Chondrocyte (in vitro differentiated cells): ENCODE measurements at places on chromosomes 7 and 10. TPM values are rescaled to one million over a fixed set of nuclear protein-coding genes. Genes with fewer than 3 reads are reported as not detected.

- no peak for DNase-seq
Measured at GRCh38 chr10:26662864-26663263, 34.6 kb upstream of the PDSS1 start.

DNA sequence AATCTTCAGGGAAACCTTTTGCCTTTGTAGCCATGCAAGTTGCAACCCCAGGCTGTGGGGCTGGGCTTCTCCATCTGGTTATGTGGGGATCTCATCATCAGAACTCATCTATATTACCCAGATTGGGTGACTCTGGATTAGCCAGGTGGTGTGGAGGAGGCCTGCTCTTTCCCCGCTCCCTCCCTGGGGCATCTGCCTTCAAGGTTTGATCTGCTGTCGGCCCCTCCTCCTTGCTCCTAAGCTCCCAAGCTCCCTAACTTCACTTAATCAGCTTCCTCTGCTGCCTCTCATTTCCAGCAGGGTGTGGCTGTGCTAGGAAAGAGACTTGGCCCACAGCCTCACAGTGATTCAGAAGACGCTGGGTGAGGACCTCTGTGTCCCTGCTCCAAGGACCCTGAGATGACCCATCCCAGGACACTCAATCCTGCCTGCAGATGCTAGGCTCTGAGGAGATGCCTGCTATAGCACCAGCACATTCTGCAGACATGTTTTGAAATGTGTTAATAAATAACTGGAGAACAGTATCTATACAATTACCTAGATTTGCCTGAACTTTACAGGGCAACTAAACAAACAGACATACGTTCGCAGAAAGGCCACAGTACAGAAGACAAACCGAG lies 392.1 kb upstream of the PODXL start:
- DNase-seq: no peak

DNA sequence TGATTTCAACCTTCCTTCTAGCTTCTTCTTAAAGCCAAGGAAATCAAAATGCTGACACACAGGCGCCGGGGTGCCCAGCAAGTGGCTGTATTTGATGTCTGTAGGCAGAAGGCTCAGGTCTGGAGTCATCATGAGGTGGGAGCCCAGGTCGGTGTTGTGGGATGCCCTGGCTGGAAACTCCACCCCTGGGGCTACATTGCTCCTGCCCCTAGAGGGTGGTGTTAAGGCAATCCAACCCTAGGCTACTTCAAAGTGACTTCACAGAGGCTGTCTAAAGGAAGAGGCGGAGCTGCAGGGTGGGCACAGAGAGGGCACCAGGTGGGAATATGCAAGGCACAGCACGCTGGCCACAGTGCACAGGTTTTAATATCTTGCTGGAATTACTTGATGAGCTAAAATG lies 200.9 kb downstream of the ADAM12 start:
- no peak for DNase-seq

DNA sequence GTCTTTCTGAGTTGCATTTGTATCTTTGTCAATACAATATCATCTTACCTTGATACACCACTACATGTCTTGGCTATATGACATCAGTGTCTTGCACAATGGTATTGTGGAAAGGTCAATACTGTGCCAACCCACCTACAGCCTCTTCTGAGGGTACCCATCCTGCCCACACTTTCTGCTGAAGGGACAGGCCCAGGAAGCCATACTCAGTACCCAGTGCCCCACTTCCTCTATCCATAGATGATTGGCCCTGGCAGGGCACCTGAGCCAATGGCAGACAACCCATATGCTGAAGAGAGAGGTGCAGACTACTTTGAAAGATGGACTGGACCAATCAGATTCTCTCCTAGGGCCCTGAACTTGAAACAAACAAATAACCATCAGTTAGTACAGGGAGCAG lies 152.0 kb upstream of the ADO start:
- no peak for DNase-seq

GRCh38 chr7:48096273-48096672 lies 7.2 kb downstream of the UPP1 start:
- DNase-seq: no peak

GRCh38 chr7:124462249-124462648 lies 303.3 kb downstream of the GPR37 start:
- no peak for DNase-seq

The SPDYE2B gene
- total RNA-seq: not detected in 3 replicates

The DOCK4 gene
- 43.0 to 102 TPM (median 48.8 TPM) in 3 replicates for total RNA-seq

The LIPA gene
- total RNA-seq: 35.8 to 52.5 TPM (median 44.1 TPM) in 3 replicates

The BTBD16 gene
- total RNA-seq: 0.10 to 0.29 TPM in 2 of 3 replicates, not detected in the other
